ENCODE measurements at places on chromosomes 4 and X.
A peak's percentile ranks its signal among the peaks of the same experiment; 100 is the strongest.

DNA sequence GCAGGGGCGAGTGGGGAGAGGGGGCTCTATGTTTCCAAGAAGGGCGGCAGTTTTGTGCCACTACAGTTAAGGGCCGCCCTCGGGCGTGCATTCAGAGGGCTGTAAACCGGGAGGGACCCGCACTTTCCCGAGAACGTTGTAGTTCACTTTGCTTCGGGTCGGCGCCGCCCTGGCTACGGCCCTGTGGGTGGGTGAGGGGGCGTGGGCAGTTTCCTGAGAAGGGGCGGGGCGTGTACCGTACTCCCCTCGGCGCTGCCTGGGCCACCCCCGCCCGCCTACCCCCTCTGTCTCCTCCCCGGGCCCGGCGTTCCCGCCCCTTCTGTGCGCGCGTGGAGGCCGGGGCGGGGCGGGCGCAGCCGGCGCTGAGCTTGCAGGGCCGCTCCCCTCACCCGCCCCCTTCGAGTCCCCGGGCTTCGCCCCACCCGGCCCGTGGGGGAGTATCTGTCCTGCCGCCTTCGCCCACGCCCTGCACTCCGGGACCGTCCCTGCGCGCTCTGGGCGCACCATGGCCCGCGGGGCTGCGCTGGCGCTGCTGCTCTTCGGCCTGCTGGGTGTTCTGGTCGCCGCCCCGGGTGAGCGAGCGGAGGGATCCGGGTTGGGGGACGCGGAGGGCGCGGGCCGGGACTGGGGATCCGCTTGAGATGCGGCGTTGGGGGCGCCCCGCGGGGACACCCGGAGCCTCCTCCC is at the start of gene CD99:
CD99 (plus strand) TSS at position 440 of the 687 bp plus-strand sequence; CDS start at position 506, 66 bp downstream.
- peak; percentile 97 for DNase-seq

DNA sequence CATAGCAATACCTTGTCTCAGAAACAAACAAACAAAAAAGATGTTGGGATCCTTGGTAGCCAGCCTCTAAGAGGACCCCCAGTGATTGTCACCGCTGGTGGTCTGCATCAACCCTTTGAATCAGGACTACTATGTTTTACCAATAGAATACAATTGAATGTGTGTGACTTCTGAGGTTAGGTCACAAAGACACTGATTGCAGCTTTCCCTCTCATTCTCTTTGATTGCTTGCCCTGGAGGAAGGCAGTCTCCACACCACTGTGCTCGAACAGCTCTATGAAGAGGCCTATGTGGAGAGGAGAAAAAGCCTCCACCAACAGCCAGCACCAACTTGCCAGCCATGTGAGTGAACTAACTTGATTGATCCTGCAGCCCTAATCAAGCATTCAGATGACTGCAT is 2.8 kb upstream of the SMIM14 start:
- DNase-seq, result no peak

- no peak for DNase-seq
Measured at GRCh38 chr4:90844241-90844640, 717.0 kb downstream of the CCSER1 start.

- DNase-seq, result no peak
Measured at GRCh38 chrX:13515211-13515930, 54.0 kb upstream of the EGFL6 start.

DNA sequence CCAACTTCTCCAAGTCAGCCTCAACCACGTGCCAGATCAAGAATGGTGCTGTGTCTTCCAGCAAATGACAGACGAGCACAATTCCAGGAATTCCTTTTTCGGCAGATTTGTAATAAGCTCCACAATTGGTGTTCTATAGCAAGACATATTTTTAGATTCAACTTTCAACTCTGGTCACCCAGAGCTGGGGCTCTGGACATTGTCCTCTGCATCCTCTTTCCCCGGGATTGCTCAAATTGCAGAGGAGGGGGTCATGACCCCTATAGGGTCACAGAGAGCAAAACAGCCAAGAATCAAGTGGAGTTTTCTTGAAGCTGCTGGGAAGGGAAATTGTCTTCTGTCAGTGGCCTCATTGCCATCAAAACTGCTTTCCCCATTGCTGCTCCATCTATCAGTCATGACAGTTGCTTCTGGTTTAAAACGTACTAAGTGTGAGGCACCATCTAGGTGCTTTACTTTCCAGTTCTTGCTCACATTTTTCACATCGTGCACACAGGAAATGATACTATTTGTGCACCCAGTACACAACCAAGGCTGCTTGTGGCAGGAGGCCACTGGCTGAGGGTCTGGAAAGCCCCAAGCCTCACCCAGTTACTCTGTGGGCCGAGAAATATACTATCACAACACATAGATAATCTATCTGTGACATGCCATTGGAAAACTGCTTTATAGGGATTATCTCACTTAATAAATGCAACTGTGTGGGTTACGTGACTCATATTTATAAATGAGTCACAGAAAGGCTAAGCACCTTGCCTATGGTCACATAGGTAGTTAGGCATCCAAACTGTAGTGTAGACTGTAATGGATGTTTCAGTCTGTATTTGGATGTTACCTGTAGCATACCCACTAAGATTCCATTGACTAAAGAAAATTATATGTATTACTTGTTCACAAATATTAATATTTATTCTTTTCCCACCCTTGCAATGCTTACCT is 91.7 kb upstream of the PHOX2B start:
- no peak for DNase-seq

GRCh38 chr4:56321251-56321650 is 66.0 kb downstream of the AASDH start:
- DNase-seq, result no peak
